ENCODE measurements at places on chromosomes 16 and 17. TPM values are rescaled to one million over a fixed set of nuclear protein-coding genes. Genes with fewer than 3 reads are reported as not detected.

The SGF29 gene
- polyA plus RNA-seq, result 49.2 TPM

The CLEC10A gene
- polyA plus RNA-seq, result not detected

The RAB37 gene
- 76.5 TPM for polyA plus RNA-seq

The ALDH3A1 gene
- not detected for polyA plus RNA-seq

The LGALS9C gene
- polyA plus RNA-seq, result not detected

The NUP88 gene
- polyA plus RNA-seq, result 188 TPM

The RNF43 gene
- 0.15 TPM for polyA plus RNA-seq

Measured in IgD-negative memory B cell (primary cell).